ENCODE measurements at places on chromosomes 12 and 14.

DNA sequence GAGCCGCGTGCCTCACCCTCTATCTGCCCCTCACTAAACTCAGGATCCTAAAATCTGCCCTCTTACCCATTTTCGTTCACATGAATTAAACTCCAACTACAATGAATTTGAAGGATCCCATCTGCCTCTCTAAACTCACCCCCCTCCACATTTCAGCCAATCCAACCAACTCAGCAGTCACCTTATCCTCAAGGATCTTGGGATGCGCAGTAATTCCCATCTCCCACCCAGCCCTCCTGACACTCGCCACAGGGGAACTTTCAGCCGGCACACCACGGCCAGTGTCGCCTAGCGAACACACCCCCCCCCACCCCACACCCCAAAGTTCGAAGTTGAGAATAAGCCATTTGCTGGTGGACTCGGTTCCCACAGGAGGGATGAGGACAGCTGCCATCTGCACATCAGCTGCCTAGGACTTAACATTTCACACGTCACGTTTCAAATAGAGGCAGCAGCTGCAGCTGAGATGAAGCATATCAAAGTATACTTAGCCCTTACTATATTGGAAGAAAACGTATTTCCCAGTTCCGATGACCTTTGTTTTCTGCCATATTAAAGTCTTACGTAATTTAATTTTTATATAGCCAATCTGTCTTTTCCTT lies 8.7 kb upstream of the SELPLG start:
- DNase-seq, result no peak

DNA sequence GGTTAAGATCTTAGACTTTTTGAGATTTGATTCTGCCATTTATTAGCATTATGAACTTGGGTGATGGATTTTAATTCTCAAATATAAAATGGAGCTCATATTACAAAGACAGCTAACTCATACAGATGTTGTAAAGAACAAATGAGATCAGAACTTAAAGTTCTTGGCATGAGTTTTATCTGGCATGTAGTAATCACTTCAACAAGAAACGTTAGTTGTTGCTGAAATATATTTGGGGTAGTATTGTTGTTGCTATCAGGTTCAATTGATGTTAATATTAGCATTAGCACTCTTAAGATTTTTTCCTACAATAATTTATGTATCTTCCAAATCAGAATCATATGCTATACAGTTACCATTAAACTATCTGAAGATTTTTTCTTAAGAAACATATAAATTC lies 71.0 kb downstream of the SLC6A15 start:
- DNase-seq, result no peak

DNA sequence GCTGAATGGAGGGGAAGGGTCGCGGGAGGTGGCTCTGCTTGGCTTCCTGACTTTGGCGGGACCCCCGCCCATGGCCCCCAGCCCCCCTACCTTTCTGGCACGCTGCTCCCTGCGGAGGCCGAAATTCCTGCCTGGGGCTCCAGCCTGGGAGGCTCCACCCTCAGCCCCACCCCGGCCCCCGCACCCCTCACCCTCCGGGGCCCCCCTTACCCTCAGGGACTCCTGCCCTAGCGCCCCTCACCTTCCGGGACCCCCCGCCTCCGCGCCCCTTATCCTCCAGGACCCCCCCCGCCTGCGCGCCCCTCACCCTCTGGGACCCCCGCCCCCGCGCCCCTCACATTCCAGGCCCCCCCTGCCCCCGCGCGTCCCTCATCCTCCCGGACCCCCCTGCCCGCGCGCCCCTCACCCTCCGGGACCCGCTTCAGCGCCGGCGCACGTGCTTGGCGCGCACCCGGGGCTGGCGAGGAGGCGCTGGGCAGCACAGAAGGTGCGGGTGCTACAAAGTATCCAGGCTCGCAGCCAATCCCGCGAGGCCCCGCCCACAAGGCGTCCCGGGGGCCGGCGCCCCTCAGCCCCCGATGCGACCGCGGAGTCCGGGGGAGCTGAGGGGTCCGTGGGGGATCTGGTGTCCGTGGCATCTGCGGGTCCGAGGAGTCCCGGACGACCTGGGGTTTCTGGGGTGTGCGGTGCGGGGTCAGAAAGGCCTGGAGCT lies at the start of gene ANHX:
Gene ANHX, minus strand, starts transcription at position 477 of the 712 bp plus-strand sequence. CDS start 1,521 bp downstream, outside the sequence.
- no peak for DNase-seq

DNA sequence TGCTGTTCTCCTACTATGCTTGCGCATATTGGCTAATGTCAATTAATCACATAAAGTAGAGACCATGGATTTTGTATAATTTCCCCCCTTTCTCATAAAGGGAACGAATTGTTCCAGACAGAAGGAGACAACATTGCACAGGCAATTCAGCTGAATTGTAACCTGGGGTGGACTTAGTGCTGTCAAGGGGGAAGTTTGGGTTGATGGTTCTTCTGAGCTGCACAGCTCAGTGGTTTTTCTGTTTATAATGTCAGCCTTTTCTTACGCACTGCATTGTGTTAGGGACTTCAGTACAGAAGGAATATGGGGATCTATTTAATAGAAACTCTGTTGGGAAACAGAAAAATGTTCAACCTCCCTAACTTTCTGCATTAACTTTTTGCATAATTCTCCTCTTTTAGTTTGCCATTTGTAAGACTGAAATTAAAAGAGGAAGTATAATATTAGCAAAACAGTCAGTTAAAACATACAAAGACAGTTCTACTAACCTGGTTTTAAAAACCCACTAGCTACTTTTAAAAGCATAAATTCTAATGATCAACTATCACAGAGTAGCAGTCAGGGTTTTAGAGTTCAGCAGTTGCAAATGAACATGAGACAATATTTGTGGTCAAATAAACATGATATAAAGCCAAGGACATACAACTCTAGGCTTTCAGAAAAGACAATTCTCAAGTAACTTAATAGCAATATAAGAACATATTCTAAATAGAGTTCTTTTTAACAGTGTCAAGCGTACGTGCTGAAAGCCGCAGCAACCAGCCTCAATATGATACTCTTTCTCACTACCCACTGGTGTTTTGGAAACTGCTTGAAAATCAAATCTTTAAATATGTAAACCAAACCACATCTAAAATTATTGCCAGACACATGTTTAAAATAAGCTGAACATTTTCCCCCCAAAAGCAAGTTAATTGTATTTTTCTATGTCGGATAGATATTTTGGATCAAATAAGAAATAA lies 393.0 kb downstream of the FSCB start:
- no peak for DNase-seq

DNA sequence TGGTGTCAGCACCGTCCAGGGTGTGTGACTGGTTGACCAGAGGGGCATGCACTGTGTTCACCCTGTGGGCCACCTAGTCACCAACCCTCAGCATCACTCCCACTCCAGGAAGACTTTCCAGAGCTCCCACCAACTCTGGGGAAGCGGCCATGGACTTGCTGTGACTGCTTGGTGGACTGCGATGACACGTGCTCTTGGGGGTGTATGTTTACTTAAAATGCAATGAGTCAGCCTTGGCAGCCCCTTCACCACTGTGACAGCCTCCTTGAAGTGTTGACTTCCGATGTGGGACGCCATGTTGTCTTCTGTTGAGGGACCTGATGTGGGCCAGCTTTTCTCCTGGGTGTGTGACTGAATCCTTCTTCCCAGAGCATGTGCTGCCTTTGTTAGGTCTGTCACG lies 151.1 kb upstream of the RTL1 start:
- DNase-seq, result no peak

DNA sequence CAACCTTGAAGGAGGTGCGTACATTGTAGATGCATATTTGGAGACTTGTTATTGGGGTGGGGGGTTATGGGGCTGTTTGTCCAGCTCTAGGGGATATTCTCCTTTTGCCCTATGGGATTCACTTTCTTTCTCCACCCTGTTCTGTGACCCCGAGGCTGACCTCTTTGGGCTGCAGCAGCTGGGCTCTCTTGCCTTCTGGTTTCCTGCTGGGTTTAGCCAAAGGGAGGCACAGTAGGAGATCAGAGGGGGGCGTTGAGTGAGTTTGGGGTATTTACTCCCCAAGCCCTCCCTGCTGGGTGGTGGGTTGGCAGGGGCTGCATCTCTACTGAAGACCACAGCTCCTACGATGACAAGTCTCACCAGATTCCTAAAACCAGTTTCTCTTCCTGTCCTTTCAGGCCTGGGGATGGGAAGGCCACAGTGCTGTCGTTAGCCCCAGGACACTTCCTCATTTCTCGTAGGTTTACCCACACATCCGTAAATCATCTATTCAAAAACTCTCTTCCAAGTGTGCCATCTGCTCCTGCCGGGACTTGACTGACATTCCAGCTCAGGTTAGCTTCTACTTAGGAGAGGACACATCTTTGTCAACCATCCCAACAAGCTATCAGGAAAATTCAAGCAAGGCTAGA lies 127.1 kb downstream of the TMEM30B start:
- DNase-seq, result no peak

- no peak for DNase-seq
Measured at GRCh38 chr12:1977588-1977987, 26.7 kb downstream of the DCP1B start.

DNA sequence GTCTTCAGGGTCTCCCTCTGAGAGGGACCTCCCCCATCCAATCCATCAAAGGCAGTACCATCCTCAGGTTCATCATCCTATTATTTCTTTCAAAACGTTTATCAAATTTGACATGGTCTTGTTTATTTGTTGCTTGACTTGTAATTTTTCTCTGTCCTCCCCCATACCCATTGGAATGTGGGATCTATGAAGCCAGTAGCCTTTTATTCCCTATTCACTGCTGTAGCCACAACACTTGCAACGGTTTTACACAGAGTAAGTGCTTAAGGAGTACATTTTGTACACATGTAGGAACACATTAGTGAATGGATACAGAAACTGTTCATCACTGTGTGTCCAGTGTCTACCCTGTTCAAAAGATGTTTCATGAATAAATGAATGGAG lies 41.5 kb downstream of the IGF1 start:
- no peak for DNase-seq

- no peak for DNase-seq
Measured at GRCh38 chr12:80766897-80767296, 50.2 kb downstream of the MYF5 start.
